Kidney tubule cell (primary cell): ENCODE measurements at places on chromosomes 1 and 21.

DNA sequence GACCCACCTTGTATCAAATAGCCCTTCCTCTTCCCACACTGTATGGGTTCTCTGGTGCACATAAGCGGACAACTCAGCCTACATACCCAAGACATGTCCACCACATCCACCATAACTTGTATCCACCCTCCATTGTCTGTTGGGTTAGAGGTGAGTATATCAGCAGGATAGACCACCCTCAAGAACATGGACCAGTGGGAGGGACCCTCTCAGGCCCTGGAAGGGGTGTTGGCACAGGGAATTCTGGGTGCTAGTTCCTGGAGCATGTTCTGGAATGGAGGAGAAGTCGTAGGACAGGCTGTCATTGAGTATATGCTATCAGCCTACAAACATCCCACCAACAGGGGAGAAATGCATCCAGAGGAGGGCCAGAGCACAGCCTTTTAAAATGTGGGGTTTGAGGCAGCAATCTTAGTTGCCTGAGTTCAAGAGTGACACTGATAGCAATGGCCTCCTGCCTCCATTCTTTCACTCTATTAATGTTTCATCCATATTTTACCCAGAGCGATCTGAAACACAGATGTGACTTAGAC, 7.5 kb downstream of the CD55 start:
- DNase-seq = no peak

DNA sequence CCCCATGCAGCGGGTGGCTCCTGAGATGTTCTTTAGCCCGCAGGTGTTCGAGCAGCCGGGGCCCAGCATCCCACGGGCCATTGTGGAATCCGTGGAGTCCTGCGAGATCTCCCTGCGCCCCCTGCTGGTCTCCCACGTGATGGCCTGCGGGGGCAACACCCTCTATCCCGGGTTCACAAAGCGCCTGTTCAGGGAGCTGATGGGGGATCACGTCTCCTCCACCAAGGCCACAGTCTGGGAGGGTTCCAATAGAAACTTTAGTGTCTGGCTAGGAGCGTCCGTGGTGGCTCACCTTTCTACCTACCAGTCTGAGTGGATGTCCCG, 71.0 kb downstream of the ACTL8 start:
- peak; percentile 38 for DNase-seq

GRCh38 chr1:156623946-156624813, 5.0 kb downstream of the HAPLN2 start:
- DNase-seq = peak; percentile 56

GRCh38 chr1:9249534-9250410, 15.2 kb downstream of the H6PD start:
- peak; percentile 64 for DNase-seq

DNA sequence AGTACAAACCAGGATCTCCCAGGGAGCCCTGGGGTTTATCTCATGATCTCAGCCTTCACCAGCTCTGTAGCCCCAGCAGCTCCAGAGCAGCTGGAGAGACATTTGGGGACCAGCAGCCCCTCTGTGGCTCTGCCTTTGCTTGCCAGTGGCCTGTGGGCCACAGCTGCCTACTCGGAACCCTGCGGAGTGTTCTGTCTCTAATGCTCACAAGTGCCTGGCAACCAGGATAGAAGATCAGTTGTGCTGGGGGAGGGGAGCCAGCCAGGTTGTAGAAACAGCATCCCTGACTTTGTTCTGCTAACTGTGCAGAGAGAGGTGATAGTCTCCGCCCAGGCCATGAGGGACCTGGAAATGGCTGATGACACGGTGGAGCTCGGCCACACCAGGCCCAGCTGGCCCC, 50.9 kb upstream of the KCNJ15 start:
- DNase-seq = no peak

- DNase-seq = peak; percentile 54
These were observed 328.0 kb downstream of the TGFB2 start for GRCh38 chr1:218673170-218673569.

DNA sequence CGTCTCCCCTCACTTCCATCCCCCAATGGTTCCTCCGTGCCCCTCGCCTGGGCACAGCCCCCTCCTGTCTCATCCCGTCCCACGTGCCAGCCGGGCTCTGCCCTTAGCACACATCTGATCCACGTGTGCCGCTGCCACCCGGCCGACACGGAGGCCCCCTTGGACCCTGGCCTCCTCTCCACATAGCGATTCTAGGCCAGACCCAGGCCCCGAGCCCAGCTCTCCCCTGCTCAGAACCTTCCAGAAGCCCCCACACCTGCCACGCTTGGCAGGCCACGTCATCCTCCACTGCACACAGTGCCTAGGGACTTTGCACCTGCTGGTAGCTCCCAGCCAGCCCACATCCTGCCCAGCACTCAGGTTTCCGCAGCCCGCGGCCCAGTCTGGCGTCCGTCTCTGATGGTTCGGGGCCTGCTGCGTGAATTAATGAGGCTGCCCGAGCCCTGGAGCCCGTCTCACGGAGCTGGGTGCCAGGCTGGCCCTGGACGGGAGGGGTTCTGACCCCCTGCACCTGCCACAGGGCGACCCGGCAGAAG, 20.1 kb downstream of the PLCH2 start:
- peak; percentile 28 for DNase-seq

DNA sequence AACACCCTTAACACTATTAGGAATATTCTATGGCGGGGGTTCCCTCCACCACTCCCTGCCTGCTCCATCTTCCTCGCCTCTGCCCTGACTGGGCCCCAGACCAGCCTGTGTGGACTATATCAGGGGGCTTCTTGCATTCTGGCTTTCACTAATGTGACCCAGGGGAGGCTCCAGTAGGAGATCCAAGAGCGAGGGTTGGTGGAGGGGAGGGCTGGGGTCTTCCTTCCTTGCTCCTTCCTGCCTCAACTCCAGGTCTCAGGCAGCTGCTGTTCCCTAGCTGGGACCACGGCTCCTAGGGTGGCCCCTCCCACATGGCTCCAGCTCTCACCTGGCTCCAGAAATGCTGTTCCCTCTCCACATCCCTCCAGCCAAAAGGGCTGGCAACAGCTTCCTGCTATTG, 257.4 kb downstream of the MATN1 start:
- no peak for DNase-seq

DNA sequence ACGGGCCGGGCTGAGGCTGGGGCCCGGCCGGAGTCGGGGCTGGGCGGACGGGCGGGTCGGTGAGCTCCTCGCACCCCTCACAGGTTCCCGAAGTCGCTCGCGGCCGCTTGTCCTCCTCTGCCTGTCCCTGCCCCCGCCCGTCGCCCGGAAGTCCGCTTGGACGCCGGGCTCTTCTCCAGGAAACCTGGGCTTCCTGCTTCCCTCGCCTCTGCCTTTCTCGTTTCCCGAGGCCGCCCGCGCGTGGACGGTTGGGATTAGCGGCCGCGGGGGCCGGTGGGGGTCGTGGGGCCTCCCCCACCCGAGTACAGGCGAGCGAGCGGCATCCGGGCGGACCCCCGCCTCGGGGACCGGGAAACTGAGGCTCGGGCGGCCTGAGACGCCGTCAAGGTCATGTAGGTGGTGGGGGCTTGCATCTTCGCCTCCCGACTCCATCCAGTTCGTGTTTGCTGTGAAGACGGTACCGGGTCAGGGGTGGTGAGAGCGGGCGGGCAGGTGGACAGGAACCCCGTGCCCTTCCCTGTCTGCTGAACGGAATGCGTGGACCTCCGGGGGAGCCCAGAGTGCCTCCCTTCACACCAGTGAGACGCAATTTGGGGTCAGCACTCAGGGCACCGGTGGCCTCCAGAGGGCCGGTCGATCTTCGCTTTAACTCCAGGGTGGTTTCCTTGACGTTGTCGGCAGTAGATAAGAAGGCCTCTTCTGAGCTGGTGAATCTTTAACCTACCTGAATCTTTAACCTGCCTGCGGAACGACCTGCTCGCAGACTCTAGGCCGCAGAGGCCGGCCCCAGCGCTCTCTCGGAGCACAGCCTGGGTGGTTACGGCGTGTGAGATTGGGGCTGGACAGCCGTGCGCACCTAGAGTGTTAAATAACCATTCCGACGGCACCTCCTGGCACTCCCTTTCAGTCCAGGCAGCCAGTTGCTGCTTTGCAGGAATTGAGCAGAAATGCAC, 686 bp downstream of the ARF1 start:
- DNase-seq = peak; percentile 66

DNA sequence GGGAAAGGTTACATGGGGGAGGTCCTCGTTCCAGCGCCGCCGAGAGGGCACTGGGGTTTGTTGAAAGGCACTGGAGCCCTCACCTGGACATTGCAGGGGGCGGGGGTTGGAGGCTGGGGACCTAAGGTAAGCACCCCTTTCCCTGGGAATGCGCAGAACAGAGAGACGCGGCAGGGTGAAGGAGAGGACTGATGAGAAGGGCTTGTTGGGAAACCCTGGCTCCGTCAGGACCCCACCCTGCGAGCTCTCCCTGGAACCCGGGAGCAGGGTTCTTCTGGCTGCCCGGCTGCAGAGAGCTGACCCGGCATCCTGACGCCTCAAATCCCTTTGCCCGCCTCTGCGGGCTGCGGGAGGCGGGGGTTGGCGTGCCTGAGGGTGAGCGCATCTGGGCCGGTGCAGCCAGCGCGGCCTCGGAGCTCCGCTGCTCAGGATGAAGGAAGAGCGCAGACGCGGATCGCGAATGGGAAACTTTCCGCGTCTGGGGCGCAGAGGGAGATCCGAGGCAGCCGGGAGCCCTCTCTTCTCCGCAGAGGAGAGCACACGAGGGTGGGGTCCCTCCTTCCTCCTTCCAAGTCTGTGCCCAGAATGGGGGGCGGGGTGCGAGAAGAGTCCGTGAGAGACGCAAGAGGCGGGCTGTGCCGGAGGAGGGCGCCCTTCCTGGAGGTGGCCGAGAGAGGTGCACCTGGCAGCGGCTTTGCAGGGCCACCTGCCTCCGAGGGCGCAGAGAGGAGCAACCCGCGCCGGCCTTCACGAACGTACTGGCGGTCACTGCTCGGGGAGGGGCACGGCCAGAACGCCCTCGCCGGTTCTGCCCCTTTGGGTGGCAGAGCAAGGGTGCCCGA, 2.4 kb downstream of the IGSF21 start:
- DNase-seq = peak; percentile 10

GRCh38 chr1:156295391-156295947, at the start of gene GLMP:
Gene GLMP (minus strand): TSS chr1:156295679. CDS start chr1:156295645, 34 bp downstream.
- DNase-seq = peak; percentile 57

GRCh38 chr1:80054129-80054528, 1047.6 kb upstream of the ADGRL4 start:
- peak; percentile 90 for DNase-seq

DNA sequence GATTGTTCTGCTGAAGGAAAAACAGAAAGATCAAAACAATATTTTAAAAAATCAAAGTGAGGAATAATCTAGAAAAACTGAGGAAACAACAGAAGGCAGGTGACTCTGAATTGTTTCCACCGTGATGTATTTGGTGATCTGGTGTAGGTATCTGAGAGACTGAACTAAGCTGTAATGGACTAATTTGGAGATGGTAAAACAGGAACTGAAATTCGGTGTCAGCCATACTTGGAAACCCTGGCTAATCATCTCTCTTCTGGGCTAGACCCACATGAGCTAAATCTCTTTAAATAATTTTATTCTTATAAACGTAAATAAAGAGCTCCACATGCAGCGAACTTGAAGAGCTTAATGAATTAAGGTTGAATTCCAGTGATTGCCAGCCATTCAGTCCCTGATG, 1226.1 kb downstream of the NCAM2 start:
- DNase-seq = no peak

DNA sequence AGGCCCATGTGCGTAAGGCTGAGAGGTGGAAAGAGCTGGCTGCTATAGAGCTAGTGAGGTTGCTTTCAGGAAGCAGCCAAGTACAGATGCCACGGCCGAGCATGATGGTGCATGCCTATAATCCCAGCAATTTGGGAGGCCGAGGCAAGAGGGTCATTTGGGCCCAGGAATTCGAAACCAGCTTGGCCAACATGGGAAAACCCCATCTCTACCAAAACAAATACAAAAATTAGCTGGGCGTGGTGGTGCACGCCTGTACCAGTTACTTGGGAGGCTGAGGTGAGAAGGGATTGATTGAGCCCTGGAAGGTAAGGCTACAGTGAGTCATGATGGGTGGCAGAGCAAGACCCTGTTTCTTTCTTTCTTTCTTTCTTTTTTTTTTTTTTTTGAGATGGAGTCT, 2.7 kb downstream of the CCDC24 start:
- no peak for DNase-seq

GRCh38 chr1:27601771-27602461, 2.0 kb downstream of the AHDC1 start:
- DNase-seq = peak; percentile 41

GRCh38 chr21:42563686-42564085, 50.0 kb downstream of the SLC37A1 start:
- DNase-seq = no peak

DNA sequence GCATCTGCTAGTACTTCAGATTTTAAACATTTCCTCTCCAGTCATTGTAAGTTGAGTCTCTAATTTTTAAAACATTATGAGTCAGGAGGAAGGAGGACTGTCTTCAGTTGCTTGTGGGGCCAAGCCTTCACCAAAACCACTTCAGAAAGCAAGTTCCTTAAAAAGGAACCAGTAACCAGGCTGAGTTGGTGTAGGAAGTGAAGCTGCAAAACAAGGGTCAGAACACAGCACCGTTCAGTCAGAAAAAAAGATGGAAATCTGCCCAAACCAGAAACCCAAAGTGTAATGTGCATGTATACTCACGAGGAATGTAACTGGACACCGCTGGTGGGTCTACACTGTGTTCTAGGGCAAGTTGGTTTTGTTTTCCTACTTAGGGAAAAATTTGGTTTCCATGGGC, 402.1 kb downstream of the SETD4 start:
- peak; percentile 8 for DNase-seq

DNA sequence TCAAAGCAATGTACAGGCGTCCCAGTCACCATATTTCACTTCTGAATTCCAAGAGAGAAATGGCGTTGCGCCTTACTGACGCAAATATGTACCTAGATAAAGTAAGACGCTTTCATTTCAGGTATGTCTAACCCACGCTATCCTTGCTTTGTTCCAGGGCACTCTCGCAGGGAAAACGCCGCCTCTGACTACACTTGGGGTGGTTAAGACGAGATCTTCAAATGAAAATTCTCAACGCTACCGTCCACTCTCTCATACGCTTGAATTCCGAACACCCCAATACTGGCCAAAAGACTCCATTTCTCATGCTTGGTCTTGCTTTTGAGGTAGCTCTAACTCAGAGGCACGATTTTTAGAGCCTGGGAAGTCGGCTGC, 736 bp upstream of the ZMPSTE24 start:
- peak; percentile 65 for DNase-seq

GRCh38 chr1:39113109-39113743, 87.1 kb downstream of the NDUFS5 start:
- no peak for DNase-seq

GRCh38 chr1:50853325-50853724, 106.7 kb downstream of the FAF1 start:
- no peak for DNase-seq

- no peak for DNase-seq
These were observed 37.0 kb downstream of the SERBP1 start for GRCh38 chr1:67393240-67393639.

DNA sequence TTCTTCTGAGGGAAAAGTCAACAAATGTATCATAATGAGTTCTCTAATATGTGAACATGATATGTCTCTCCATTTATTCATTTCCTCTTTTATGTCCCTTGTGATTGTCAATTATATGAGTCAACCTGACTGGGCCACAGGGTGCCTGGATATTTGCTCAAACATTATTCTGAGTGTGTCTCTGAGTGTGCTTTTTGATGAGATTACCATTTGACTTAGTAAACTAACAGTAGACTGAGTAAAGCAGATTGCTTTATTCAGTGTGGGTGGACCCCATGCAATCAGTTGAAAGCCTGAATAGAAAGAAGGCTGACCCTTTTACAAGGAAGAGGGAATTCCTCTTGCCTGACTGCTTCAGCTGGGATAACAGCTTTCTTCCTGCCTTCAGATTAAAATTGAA, 142.6 kb downstream of the SLC35F3 start:
- DNase-seq = peak; percentile 39
